ENCODE measurements at places on chromosomes 2 and 18.

DNA sequence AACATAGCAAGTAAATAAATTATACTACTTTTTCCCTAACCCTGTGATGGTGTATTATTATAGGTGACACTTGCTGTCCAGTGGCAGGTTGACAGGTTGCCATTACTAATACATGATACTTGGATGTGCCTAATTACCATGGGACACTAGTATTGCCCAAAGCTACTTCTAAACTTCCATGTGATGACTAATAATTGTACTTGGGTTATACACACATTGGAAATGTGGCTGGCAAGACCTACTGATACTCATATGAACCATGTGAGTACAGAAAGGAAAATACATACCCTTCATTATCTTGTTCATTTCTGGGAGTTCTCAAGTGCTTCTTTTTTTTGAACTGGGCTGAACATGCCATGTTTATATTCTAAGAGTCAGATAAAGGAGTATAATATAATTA, 156.4 kb downstream of the IKZF2 start:
- no peaks in the 10 kb centered on the region for H3K4me1 ChIP-seq
- no peak overlapping the region for H3K27ac ChIP-seq
- H3K27me3 ChIP-seq, result no peaks in the 10 kb centered on the region

DNA sequence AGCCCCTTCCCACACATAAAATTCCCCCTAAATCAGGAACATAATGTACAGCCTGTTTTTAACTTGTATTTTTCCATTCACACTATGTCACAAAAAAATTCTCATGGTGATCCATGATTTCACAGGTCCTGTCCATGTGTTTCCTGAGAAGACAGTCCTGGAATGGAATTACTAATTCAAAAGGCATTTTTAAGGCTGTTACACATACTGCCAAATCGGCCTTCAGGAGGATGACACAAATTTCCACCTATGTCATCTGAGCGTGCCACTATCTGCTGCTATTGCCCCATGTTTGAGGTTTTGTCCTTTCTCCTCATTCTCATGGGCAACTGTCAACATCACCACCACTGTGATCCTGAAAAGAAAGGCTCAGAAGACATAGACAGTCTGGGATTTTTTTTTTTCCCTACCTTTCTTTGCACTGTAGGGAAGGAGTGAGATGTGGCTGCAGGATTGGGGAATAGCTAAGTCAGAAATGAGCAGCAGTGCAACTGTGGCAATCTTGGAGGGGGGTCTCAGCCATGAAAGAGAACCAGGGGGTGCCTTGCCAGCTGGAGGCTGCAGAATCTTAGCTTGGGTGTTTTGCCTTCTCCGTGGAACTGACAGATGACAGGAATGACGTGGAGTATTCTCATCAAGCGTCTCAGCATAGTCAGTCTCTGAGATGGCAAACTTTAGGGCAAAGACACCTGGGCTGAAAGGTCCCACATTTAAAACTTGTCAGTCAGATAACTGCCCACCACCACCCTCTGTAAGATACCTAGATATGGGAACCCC, 73.4 kb downstream of the MARCHF4 start:
- peaks cover 5% of the 10 kb centered on the region for H3K4me1 ChIP-seq
- DNase-seq, result no peak
- H3K27me3 ChIP-seq, result no peaks in the 10 kb centered on the region
- H3K4me3 ChIP-seq, result no peak overlapping the region
- H3K36me3 ChIP-seq, result no peaks in the 10 kb centered on the region

DNA sequence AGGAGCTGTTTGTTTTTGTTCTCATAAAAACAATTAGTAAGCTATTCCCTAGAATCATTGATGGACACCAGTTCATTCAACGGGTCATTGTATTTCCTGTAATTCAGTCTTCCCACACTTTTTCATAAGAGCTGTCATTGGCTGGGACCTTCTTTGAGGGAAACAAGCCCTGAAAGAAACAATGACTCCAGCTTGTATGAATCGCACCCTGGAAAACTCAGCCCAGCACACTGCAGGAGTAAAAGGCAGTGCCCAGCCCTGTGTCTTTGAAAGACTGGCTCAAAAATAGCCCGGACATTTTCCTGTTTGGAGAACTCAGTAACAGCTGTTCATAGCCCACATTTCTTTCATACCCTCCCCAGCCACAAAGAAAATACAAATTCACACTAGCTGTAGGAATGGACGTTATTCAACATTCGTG, 81.5 kb downstream of the NCKAP5 start:
- no peak overlapping the region for H3K4me3 ChIP-seq
- no peaks in the 10 kb centered on the region for H3K4me1 ChIP-seq
- H3K36me3 ChIP-seq, result no peaks in the 10 kb centered on the region
- no peaks in the 10 kb centered on the region for H3K27me3 ChIP-seq
- DNase-seq, result no peak
- H3K27ac ChIP-seq, result no peak overlapping the region

DNA sequence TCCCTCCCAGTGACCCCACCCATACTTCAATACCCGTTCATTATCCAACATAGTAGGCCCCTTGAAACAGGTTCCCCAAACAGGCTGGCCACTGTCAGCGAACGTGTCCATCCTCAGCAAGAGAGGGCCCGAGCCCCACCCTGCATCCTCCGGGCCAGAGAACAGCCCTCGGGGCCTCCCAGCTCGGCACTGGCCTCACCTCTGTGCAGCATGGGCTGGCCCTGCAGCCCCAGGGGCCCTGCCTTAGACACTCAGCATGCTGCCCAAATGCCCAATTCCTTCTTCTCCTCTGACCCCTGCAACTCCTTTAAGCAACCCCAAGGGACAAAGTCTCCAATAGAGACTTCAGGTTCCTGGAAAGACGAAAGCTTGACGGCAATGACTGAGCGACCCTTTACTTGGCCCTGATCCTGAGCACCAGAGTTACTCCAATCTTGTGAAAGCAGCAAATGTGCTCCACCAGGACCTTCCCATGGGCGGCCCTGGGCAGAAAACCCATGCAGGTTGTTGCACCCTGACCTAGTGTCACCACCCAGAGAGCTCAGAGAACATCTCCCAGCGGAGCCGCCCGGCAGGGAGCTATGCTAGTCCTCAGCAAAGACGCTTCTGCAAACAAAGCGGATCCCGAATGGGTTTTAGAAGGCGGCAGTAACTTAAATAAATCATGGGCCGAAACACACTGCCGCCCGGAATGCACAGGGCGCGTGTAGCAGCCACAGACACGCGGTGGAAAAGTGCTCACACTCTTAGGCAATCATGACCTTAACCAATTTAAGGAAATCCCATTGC, 782 bp downstream of the COL6A3 start:
- H3K27ac ChIP-seq, result no peak overlapping the region
- H3K27me3 ChIP-seq, result peaks cover 9% of the 10 kb centered on the region
- no peaks in the 10 kb centered on the region for H3K36me3 ChIP-seq
- no peak overlapping the region for H3K4me3 ChIP-seq
